ENCODE measurements at places on chromosomes 2 and 18.

DNA sequence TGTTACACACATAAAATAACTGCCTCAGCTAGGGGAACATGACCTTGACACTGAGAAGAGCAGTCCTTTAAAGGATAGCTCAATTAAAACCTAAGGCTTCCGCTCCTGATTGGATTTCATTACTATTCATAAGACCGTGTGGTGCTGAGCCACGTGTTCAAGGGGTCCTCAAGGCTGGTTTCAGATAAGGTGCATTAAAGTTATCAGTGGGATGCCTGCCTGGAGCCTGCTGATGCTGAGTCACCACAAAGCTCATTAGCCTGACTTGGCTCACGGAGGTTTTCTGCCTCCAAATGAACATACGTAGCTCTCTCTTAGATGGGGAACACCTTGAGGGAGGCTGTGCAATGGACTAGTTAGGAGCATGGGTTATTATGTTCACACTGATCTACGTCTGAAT, 518.9 kb downstream of the TDRD15 start:
- no peak for DNase-seq

GRCh38 chr18:35611518-35611917, 30.0 kb downstream of the GALNT1 start:
- no peak for DNase-seq

DNA sequence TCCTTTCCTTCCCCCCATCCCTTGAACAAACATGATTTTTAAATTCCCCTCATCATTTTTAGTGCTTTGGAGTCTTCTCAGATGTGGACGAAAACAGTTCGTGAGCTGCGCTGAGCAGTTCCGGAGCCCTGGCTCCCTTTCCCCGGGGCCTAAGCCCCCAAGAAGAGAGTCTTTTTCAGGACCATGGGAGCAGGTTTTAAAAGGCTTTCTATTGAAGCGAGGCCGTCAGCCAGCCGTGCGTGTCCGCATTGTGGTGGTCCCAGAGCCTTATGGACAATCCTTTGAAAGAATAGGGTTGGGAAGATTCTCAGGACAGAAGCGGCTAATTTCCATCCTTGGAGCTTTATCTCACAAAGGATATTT, 290.7 kb downstream of the SOX11 start:
- no peak for DNase-seq

DNA sequence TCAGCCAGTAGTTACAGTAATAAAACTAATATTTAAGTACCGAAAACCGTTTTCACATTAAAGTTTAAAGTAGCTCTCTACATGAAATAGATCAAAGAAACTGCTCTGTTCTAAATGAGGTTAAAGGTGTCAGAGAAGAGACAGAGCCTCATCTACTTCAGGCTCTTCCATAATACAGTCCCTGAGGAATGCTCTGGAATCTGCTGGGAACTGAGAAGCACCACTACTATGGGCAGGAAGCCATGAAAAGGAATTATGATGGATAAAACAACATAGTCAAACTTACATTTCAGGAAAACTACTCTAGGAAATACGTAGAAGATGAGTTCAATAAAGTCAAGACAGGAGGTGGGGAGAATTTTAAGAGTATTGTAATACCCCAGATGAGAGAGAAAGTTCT, 60.0 kb downstream of the ROCK1 start:
- DNase-seq = no peak

DNA sequence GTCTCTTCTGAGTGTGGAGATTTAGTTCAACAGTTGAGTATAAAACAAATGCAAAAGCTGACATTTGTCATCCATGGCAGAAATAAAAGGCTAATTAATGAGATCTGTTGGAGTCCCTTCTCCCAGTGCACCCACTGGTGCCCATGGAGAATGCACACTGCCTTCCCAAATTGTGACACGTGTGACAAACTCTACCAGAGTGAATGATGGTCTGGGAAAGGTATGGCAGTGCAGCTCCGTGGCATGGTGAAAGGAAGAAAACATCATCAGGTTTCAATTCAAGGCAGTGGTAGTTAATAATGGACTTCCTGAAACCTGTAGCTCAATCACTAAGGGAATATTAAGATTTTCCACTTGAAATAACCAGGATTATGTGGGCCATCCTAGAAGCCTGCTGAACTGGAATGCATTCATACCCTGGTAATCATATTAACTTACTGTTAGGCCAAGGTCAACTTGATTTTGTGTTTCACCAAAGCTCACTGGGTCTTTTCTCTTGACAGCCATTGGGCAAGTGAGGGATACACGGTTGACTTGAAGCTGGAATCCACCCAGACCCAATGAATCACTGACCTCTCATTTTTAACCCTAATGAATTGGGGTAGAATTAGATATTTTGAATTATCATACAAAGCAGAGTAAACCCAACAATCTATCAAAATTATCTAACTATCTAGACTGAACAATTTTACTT, 167.6 kb downstream of the AFF3 start:
- no peak for DNase-seq

DNA sequence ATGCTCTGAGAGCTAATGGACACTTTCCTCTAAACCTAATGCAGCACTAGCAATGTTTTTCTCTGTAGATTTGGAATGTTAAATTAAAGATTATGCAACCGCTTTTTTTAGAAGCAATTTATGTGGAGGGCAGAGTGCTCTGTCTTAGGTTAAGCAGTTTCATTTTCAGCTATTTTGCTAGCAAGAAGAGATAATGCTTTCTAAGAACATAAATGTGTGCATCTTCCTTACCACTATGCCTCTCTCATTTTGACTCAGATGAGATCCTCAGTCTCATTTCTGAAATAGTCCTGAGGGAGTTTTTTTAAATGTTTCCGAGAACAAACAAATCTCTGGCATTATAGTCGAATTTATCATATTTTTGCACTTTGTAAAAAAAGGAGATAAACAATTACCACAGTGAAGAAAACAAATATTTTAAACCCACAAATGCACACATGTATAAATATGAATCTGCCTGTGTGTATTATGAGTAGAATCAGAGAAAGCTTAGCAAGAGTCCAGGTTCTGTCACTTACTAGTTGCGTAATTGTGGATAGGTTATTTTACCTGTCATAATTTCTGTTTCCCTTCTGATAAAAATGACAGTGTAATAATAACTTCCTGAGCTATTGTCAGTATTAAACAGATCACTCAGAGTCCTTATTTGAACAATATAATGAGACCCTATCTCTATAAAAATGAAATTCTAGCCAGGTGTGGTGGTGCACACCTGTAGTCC, 207.7 kb upstream of the CRIM1 start:
- DNase-seq = no peak

DNA sequence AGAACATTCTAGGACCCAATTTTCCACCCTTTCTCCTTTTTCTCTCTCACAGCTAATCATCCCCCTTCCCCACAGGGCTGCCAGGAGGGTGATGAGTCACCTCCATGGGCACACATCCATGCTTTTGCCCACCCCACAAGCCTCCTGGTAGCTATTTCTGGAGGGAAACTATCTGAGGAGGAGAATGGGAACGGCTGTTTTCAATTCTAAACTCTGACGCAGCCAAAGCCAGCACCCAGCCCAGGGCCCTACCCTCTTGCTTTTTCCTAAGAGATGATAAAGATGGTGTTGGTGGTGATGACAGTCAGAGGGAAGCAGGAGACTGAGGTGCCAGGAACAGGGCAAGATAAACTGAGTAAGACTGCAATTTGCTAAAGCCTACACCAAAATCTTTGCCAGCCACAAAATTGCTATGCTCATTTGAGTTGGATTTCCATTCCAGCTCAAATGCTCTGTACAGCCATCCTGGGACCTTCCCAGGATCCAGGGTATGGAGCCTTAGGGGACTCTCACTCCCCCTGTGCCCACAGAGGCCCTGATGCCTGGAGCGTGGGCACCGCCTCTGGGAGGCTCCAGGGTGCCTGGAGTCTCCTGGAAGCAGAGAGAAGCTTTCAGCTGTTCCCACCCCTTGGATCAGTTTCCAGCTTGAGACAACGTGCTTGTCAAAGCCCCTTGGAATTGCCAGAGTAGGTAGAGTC, 62.0 kb upstream of the FZD7 start:
- peak; percentile 38 for DNase-seq

- DNase-seq = no peak
Observed at GRCh38 chr2:202072226-202072625, 829 bp upstream of the KIAA2012 start.

DNA sequence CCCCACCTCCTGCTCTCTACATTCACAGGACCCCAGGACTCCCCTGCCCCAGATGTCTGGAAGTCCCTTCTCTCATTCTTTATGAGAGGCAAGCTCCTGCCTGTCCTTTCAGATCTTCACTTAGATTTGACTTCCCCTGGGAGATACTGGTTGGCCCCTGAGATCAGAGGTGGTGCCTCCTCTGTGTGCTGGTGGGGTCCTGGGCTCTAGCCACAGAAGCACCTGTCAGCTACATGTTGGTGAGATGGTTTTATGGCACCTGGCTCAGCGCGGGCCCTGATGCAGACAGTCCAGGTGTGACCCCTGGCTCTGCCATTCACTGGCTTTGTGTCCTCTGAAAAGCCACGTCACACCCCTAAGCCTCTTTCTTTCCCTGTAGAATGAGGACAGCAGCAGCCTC, 369.6 kb upstream of the ID2 start:
- DNase-seq = no peak

GRCh38 chr2:21263622-21264021, 139.9 kb downstream of the TDRD15 start:
- DNase-seq = no peak

DNA sequence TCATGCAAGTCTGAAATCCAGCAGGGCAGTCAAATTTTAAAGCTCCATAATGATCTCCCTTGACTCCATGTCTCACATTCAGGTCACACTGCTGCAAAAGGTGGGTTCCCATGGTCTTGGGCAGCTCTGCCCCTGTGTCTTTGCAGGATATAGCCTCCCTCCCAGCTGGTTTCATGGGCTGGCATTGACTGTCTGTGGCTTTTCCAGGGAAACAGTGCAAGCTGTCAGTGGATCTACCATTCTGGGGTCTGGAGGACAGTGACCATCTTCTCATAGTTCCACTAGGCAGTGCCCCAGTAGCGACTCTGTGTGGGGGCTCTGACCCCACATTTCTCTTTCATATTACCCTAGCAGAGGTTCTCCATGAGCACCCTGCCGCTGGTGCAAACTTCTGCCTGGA, 220.6 kb upstream of the COPS8 start:
- no peak for DNase-seq

DNA sequence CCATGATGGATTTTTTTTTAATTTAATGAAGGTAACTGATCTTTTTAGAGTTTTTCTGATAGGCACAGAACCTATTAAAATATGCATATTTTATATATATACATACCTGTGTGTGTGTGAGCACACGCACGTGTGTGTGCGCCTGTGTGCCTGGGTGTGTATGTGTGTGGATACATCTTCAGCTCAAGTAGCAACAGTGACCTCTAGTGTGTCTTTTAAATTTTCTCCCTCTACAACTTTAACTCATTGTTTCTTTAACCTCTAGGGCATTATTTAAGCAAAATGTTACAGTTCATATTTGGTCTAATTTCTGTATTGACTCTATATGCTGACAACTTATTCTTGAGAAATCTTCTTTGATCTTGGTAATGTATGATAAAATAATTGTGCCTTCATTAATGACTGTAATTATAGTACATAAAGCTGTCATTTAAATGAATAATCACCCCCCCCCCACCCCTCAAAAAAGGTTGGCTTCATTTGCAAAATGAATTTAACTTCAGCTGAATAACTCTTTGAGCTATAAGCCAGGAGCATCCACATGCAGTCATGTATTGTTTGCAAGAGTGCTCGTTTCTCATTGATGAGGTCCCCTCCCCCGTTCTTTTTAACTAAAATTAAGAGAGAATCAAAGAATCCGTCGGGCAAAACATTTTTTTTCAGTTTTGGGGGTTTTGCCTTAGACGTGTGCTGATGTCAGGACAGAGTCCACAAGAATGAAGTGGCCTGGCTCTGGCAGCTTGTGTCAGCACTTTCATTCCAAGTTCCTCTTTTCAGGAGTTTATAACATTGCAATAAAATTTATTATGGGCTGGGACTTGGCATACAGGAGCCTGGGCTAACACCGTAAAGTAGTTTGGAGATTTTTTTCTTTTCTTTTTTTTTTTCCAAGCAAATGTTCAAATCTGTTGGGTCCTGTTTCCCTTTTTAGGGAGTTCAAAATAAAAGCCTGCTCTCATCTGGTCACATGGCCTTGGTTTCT, 80.0 kb downstream of the ETAA1 start:
- no peak for DNase-seq

DNA sequence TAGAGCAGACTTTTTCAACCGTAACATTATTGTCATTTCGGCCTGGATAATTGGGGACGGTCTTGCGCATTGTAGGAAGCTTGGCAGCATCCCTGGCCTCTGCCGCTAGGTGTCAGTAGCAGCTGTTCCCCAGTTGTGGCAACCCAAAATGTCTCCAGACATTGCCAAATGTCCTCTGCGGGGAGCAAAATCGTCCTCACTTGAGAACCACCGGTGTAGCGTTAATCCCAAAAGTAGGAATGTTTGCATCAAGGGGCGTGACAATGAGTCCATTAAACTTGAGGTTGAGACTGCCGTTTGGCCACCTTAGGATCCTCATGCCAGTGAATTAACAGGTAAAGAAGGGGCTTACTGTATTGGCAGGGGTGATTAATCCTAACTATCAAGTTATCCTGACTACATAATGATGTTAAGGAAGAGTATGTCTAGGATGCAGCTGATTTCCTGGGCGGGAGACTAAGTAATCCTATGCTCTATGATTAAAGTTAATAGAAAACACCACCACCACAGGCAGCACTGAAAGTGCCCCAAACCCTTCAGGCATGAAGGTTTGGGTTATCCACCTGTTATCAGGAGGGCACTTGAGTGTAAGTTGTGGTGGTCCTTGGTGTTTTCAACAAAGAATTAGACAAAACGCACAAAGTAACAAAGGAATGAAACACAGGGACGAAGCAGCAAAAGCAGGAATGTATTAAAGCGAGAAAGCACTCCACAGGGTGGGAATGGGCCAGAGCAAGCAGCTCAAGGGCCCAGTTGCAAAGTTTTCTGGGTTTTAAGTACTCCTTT, 4.9 kb upstream of the ZC3H8 start:
- no peak for DNase-seq

- DNase-seq = no peak
Observed at GRCh38 chr2:230439590-230439989, 23.6 kb downstream of the SP100 start.

DNA sequence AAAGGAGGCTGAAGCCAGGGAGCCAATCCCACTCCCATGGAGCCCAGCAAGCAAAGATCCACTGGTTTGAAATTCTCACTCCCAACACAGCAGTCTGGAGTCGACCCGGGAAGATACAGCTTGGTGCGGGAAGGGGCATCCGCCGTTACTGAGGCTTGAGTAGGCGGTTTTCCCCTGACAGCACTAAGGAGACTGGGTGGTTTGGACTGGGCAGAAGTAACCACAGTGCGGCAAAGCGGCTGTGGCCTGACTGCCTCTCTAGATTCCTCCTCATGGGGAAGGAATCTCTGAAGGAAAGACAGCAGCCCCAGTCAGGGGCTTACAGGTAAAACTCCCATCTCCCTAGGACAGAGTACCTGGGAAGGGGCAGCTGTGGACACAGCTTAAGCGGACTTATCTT, 261.6 kb upstream of the KYNU start:
- no peak for DNase-seq

GRCh38 chr2:165952741-165953211, 800 bp downstream of the TTC21B start:
- DNase-seq = no peak

Measured in AG04449 (cell line).